Spinal cord (tissue), 10 donors: ENCODE measurements at places on chromosomes 3 and 15. TPM values are rescaled to one million over a fixed set of nuclear protein-coding genes. Genes with fewer than 3 reads are reported as not detected.

MEIS2 gene
- 80.1 TPM for polyA plus RNA-seq

TAGLN3 gene
- 171 TPM for polyA plus RNA-seq

GRCh38 chr3:171690281-171690680, 120.0 kb downstream of the PLD1 start:
- no peaks in the 10 kb centered on the region for H3K36me3 ChIP-seq
- H3K27me3 ChIP-seq: no peaks in the 10 kb centered on the region
- no peak for DNase-seq
- H3K27ac ChIP-seq: no peak overlapping the region
- H3K4me1 ChIP-seq: no peaks in the 10 kb centered on the region
- H3K4me3 ChIP-seq: no peak overlapping the region

- peaks cover 17% of the 10 kb centered on the region for H3K4me1 ChIP-seq
- no peaks in the 10 kb centered on the region for H3K27me3 ChIP-seq
- peak overlapping the region; percentile 78 for H3K4me3 ChIP-seq
- peak overlapping the region; percentile 52 for H3K27ac ChIP-seq
- peak; percentile 17 for DNase-seq
Observed at GRCh38 chr3:10248984-10249748, 907 bp downstream of the TATDN2 start.

DNA sequence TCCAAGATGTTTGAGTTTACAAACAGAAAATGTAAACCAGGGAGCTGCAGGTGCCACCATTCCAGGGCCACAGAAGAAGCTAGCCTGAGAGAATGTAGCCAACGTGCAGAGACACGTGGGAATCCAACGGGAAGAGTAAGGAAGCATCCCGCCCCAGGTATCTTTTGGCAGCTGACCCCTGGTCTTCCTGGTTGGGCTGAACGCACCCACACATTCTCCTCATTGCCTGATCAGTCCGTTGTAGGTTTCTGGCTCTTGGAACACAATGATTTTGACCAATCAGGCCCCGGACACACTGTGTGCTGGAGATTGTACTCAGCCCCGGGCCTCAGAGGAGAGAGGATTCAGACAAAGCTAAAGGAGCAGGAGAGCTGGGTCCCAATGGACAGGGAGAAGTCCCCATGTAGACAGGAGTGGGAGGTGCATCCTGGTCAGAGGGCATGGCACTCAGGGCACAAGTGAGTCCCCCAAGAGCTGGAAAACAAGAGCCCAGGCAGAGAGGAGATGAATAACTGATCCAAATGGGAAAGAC, 102.3 kb downstream of the TPRA1 start:
- H3K27ac ChIP-seq: no peak overlapping the region
- peaks cover 6% of the 10 kb centered on the region for H3K4me1 ChIP-seq
- H3K27me3 ChIP-seq: no peaks in the 10 kb centered on the region

- H3K27me3 ChIP-seq: no peaks in the 10 kb centered on the region
- peak overlapping the region; percentile 63 for H3K27ac ChIP-seq
- peak overlapping the region; percentile 72 for H3K4me3 ChIP-seq
Observed at GRCh38 chr3:53255423-53255774, 423 bp downstream of the TKT start.

DNA sequence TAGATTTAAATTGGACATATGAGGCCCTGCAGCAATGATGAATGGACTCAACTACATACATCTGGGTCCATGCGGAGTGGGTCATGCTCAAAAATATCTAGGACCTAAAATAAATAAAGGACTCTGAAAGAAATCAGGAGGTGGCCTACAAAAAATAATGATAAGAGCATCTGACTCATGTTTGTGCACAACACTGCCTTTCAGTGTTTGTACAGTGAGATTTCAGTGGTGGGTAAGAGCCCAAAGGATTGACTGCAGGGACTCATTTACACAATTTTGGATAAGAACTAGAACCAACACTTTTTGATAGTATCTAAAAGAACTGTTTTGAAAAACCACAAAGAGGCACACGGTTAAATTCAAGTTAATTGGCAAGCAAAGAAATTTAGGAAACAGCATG, 285.5 kb downstream of the SLC9A9 start:
- H3K4me1 ChIP-seq: no peaks in the 10 kb centered on the region
- no peak overlapping the region for H3K4me3 ChIP-seq
- H3K27ac ChIP-seq: no peak overlapping the region
- no peak for DNase-seq
- no peaks in the 10 kb centered on the region for H3K36me3 ChIP-seq

- no peaks in the 10 kb centered on the region for H3K36me3 ChIP-seq
- no peak overlapping the region for H3K27ac ChIP-seq
- no peak for DNase-seq
- H3K4me1 ChIP-seq: no peaks in the 10 kb centered on the region
- no peaks in the 10 kb centered on the region for H3K27me3 ChIP-seq
Observed at GRCh38 chr3:76788206-76788605, 251.7 kb upstream of the ROBO2 start.
